Stimulated activated naive CD8-positive, alpha-beta T cell treated with anti-CD3 and anti-CD28 coated beads, Interleukin-15, amount 100 ng/mL, for 72 hours (primary cell): ENCODE measurements at places on chromosomes 2 and 18.

- no peak for DNase-seq
Measured at GRCh38 chr18:44996261-44996660, 315.6 kb downstream of the SETBP1 start.

GRCh38 chr2:180669016-180669415 is 311.4 kb upstream of the UBE2E3 start:
- no peak for DNase-seq

DNA sequence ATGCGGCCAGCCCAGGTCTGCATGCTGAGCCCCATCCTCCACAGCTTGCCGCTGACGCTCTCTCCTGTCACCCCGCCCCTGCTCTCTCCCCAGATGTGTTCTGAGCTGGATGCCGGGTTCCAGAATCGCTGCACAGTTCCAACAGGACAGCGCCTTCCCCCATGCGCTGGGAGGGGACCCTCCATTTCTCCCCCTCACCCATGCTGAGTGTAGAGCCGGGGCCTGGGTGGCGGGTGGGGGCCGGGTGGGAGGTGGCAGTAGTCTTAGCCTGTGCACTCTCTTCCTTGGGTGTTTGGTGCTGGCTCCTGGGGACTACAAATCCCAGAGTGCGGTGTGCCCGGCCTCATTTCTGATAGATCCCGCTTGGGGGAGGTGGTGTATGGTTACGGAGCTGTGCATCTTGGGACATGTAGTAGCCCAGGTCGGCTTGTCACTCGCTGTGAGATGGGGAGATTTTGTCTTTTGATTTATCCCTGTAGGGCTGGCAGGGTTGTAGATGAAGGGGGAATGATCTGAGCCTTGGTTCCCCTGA is 6.8 kb downstream of the DNAJB2 start:
- no peak for DNase-seq

DNA sequence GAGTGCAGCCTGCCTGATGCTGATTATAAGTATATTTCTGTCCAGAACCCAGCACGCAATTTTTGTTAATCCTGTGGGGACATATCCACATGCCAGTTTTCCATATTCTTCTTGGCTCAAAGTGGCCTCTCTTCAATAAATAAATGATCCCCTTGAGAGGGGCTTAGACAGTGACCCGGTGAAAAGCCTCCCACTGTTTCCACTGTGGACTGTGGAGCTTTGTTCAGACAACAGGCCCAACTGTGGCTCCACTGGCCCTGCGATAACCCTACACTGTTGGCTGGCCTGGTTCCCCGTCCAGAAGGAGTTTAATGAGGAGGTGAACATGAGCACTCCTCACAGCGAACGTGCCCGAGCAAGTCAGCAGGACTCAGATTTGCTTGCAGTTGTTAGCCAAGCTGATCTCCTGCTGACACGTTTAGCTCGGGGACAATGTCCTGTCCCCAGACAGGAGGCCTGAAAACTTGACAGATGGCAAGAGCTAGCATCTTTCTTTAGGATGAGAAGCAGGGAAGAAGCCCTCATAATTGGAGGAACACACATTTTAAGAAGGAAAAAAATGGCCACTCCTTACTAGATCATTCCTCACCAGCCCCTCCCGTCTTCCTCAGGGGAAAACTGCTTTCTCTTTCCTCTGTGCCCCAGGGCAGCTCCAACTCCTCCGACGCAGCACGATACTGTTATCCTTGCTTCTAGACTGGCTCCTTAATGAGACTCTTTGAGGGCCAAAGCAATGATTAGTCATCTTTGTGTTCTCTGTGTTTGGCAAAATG is 20.0 kb upstream of the MTCL1 start:
- DNase-seq = no peak

DNA sequence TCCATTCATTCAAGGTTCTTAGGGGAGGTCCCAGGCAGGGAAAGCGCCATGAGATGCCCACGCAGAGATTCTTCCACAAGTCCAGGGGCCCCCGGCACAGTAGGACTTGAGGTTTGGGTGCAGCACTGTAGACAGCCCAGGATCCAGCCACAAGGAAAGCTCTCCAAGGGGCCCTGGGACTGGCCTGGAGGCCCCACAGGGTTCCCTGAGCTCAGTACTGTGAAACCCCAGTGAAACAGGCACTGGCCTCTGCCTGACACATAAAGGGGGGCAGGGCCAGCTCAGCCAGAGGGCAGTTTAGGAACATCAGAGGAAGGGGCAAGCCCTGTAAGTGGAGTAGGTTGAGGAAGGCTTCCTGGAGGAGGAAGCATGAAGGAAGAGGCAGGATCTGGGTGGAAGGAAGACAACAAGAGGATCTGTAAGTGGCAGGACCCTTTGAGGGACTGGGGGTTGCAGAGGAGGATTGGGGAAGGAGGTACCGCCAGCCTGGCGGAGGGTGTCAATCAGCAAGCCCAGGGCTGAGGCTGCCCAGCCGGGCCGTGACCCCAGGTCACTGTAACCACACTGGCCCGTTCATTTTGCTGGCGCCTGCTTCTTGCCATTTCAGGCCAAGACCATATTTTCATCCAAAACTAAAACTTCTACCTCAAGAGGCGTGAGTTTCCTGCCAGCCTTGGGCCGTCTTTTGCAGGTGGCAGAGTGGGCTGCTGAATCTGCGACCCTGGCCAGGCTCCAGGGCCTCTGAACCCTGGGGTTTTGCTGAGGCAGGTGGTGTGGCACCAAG is 175.2 kb downstream of the SMAD7 start:
- DNase-seq = no peak

GRCh38 chr2:5673145-5674025 is 18.8 kb upstream of the SOX11 start:
- no peak for DNase-seq

DNA sequence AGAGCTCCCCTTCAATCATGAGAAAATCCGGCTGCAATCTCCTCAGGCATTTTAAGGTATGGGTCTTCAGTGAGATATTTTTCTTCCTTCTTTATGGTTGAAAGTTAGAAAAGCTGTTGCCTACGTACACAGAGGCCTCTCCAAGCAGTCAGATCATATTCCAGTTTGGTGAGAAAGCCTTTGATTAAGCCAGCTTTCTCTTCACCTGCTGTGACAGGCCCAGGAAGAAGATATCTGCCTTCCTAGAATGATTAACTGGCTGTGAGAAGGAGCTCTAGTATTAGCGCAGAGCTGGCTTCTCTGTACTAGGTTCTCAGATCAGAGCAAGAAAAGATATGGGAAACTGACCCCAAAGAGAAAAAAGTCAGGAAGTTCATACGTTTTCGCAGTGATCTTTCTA is 585.0 kb upstream of the CHAC2 start:
- DNase-seq = no peak

DNA sequence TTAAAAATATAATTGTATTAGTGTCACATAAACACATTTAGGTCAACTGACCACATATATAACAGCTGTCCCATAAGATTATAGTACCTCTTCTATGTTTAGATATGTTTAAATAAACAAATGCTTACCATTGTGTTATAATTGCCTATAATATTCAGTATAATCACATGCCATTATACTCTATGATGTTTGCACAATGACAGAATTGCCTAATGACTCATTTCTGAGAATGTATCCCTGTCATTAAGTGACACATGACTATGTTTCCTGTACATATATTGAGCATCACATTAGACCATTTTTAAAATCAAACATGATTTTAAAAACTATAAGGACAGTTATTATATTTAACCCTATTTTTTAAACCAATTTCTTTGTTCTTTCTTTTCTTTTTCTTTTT is 89.8 kb downstream of the HS6ST1 start:
- no peak for DNase-seq

GRCh38 chr2:81196933-81197628 is 892.5 kb upstream of the LRRTM1 start:
- DNase-seq = no peak

- no peak for DNase-seq
Measured at GRCh38 chr2:42340045-42340937, 20.7 kb downstream of the COX7A2L start.

DNA sequence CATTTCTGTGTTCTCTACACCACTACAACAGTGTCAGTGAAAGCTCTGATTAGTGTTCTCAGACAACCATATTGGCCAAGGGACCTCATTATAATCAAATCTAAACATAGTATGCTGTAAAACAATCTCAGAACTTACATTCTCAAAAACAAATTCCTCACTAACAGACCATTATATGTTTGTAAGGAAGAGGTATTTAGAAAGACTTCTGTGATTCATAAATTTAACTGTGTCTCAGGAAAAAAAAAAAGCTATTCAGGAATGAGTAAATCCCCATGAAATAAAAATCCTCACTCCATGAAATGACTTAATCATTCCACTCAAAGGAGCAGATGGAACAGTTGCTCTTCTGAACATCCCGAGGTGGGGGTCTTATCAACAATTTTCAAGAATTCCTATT is 413.0 kb downstream of the CDH2 start:
- DNase-seq = no peak

DNA sequence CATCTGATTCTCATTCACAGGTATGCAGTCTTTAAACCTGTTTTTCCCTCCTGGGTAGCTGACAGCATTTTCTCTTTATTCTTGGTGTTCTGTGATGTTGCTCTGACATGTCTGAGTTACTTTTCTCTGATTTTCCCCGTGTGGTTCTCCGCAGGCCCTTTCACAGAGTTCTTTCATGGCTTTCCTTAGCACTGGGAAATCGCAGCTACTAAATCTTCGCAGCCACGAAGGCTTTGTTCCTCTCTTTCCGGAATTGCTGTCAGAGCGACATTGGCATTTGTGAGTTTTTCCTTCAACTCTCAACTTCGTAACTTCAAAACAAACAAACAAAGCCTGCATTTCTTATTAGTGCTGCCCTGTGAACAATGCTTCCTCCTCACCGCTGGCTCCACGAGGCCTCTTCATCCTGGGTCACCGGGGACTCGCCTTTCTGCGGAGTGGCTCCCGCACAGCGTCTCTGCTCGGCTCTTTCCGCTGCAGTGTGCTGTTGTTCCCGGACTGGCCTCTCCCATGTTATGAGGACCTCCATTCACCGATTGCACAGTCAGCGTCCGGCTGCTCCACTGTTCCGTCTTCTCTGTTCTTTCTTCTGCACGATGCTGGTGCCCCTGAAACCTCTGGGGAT is 16.1 kb downstream of the COLEC11 start:
- DNase-seq = no peak

DNA sequence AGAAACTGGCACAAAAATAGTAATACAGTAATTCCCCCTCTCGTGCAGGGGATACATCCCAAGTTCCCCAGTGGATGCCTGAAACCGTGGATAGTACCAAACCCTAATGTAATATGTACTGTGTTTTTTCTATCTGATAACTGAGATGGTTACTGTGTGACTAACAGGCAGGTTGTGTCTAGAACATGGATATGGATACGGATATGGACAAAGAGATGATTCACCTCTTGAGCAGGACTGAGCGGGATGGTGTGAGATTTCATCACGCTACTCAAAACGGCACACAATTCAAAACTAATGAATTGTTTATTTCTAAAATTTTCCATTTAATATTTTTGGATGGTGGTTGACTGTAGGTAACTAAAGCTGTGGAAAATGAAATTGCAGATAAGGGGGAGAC is 3.4 kb downstream of the MBD1 start:
- DNase-seq = no peak

DNA sequence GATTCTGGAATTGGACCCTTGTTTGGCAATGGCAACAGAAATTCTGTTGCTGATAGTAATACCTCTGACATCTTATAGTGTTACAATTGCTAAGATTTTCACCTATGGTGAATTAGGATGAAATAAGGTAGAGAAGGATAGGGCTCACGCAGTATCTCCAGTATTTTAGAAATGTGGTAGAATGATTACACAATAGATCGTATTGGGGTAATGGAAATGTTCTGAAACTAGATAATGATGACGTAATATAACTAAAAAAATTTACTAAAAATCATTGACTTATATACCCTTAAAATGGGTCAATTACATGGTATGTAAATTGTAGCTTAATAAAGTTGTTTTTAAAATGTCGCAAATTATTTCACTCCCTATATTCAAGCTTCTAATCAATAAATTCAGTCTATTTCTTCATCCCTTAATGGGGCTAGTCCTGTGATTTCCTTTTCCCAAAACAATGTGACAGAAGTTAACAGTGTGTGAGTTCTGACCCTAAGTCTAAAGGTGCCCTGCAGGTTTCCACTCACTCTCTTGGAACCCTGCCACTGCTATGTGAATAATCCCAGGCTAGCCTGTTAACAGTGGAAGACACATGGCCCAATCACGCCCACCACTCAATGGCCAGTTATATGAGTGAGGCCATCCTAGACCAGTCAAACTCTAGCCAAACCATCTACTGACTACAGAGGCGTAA is 31.2 kb downstream of the USP37 start:
- no peak for DNase-seq

DNA sequence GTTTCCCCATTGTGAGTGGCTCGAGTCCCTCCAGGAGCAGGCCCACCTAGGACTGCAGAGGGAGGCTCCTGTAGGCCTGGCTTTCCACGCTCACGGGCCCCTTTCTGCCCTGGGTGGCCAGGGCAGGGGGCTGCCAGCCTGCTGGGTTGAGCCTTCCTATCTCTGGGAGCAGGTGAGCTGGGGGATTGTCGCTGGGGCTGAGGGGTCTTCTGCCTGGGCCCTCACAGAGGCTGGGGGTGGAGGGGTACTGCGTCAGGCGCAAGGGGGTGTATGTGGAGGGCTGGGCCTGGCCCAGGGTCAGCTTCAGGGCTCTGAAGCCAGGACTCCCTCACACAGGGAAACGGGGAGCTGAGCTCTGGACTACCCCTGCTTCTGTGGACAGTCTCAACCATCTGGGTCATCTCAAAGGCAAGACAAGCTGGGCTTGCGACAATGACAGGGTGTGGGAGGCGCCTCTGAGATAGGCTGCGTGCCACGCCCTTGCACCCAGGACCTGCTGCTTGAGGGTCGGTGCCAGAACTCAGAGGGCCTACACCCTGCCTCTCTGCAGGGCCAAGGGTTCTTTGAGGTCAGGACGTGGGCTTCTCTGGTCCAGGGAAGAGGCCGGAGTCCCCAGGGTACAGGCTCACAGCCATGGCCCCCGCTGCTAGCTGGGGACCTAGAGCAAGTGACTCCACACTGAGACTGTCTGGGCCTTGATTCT is 206.1 kb downstream of the TWIST2 start:
- DNase-seq = no peak

DNA sequence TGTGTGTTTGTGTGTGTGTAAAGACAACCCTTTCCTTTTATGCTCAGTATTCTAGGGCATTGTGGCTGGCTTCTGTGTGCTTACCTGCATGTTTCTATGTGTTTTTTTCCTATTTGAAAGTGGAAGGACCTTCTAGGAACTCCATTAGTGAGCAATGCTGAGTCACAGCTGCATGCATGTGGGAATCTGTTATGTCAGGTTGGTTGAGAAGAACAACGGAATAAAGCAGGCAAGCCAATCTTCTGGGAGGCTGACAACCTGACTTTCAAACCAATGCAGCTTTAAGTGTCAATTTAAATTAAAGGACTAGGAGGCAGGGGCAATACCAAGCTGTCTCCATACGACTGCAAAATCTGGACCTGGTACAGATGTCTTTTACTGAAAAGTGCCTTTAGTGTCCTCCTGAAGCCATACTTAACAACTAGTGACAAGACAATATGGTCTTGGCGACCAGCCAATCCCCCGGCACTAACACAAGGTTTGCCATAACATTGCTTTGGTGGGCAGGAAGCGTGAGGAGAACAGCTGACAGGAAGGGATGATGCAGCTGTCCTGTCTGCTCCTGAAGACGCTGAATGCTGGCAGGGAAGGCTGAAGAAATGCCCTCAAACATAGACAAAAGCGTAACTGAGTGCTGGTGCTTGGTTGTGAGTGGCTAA is 514.7 kb upstream of the CDH7 start:
- DNase-seq = no peak

GRCh38 chr18:63741769-63742168 is 33.4 kb upstream of the SERPINB7 start:
- DNase-seq = no peak

GRCh38 chr2:99809259-99809900 is 319.6 kb upstream of the REV1 start:
- DNase-seq = no peak
